CD4-positive, alpha-beta T cell treated with Interleukin-2 at 100 ng/mL for 4 hours (primary cell): ENCODE measurements at places on chromosomes 1 and 21.

GRCh38 chr1:6438047-6438525 is 13.5 kb downstream of the ESPN start:
- DNase-seq, result peak; percentile 77

DNA sequence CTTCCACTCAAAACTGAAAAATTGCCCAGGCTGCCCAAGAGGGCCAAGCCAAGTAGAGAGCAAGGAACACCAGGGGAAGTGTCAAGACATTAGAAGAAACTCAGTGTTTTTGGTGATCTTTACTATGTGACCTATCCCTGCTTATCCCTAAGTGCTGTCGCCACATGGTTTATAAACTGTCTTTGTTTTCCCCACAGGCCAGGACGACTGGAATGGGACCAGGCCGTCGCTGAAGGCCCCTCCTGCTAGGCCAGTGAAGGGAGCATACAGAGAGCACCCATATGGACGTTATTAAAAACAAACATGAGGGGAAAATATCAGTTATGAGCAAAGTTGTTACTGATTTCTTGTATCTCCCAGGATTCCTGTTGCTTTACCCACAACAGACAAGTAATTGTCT is 28.7 kb downstream of the KHDRBS1 start:
- no peak for DNase-seq

DNA sequence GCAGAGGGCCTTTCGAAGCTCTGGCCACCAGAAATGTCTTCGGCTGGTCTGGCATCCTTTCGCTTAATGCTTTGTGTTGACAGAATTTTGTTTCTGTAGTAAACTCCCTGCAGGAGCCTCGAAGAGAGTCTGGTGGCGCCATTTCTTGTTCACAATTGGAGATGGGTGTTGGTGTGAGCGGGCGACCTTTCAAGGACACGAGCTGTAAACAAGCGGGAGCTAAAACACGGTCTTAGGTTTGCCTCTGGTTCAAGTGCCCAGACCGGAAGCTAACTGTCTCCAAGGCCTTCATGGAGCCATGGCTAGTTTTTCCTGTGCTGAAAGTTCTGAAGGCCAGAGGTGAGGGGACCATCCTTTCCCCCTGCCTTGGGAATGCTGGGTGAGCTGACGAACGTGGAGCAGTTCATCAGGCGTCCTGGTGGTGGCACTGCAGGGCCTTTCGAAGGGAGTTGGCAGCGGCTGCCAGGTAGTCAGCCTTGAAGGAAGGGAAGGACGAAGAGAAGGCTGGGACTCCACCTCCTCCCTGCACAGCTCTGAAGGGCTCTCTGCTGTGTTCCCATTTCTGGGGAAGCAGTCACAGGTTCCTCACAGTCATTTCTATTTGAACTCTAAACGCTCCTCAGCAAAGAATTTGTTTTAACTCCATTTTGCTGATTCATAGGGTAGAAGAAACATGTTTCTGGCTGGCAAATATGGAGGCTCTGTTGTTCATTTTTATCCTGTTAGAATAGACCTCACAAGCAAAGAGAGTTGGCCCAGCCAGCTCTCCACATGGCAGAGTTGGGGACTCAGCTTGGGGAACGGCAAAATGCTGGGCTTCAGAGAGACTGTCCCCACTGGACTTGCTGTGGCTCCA is 35.2 kb downstream of the URB2 start:
- peak; percentile 66 for DNase-seq

DNA sequence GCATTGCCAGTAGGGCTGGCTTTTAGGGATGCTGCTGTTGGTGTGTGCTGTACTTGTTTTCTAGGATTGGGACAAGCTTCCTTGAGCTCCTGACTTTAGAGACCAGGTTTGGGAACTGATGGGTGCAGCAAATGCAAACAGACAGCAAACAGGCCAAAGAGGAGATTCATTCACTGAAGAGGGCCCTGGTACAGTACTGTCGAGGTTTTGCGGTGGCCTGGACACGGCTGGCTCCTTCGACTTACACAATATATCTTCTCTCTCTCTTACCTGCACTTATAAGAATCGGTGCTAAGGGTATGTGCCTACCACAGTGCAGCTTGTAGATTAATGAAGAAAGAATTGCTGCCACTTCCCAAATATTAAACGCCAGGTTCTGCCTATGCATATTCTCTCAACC is 44.6 kb downstream of the ATP1A1 start:
- DNase-seq, result no peak

- DNase-seq, result no peak
Observed at GRCh38 chr1:95396557-95396956, 162.5 kb downstream of the RWDD3 start.

DNA sequence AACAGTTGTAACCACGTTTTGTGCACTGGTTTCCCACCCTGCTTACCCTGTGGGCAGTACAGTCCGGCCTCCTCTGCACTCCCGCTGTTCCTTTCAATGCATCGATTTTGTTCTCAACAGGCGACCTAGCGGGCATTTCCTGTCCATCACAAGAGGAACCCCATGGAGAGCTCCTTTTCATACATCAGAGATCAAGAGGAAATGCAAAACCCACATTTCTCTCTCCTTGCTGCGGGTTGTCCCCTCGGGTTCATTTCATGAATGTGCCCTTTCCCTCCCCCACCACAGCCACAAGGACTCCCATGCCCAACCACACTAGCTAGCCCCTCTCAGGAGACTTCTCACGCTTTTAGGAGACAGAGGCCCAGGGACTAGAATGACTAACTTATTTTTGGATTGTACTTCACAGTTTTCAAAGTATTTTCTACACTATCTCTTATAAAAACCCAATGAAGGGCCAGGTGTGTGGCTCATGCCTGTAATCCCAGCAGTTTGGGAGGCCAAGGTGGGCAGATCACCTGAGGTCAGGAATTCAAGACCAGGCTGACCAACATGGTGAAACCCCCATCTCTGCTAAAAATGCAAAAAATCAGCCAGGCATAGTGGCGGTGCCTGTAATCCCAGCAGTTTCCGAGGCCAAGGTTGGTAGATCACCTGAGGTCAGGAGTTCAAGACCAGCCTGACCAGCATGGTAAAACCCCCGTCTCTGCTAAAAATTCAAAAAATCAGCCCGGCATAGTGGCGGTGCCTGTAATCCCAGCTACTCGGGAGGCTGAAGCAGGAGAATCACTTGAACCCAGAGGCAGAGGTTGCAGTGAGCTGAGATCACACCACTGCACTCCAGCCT is 18.4 kb downstream of the ATP1A4 start:
- no peak for DNase-seq

- DNase-seq, result no peak
Observed at GRCh38 chr1:18134324-18135046, 26.9 kb downstream of the IGSF21 start.

GRCh38 chr1:203625628-203626019 is 1.0 kb upstream of the ATP2B4 start:
- peak; percentile 89 for DNase-seq

GRCh38 chr1:198273748-198274295 is 117.0 kb downstream of the NEK7 start:
- DNase-seq, result no peak

- DNase-seq, result no peak
Observed at GRCh38 chr1:45772971-45773370, 22.5 kb upstream of the IPP start.

DNA sequence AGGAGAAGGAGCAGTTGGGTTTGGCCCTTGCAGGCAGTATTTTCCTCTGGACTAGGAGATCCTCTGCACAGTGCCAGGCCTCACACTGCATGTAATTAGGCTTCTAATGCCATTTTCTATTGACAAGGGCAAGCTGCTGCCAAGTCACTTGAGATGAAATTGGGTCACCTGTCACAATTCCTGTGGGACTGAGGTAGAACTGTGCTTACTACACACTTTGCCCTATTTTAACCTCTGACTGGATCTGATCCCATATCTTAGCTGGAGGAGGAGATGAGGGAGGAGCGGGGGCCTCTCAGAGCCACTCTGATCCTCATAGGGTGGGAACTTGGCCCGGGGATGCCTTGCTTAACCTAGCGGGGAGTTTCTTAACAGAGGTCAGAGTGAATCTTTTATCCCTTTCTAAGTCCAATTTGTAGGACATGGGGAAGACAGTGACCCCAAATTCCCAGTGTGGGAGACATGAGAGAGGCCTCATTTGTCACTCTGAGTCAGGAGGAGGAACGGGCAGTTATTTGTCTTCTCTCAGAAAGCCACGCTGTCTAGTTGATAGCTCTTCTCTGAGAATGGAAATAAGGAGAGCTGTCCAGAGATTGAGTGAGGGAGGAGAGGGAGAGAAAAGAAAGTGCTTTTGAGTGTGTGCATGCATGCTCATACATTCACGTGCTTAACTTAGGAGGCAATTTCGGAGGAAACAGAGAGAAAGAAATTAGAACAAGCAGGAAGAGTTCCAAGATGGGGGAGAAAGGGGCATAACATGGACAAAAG is 121.3 kb downstream of the CACNA1E start:
- DNase-seq, result no peak

DNA sequence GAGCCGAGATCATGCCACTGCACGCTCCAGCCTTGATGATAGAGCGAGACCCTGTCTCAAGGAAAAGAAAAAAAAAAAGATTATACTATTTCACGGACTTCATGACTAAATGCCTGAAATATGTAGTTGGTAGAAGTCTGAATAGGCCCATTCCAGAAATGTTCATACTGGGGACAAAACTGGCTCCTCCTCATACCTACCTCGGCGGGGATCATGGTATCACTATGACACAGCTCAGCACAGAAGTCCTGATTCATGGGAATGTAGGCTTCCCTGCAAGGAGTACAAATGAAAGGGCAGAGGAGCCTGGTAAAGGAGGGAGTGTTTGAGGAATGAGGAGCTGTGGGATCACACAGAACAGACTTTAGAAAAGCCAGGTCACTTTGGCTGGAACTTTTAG is 5.0 kb downstream of the SPATA46 start:
- DNase-seq, result no peak

GRCh38 chr1:36342426-36343185 is 19.2 kb upstream of the EVA1B start:
- DNase-seq, result peak; percentile 60

DNA sequence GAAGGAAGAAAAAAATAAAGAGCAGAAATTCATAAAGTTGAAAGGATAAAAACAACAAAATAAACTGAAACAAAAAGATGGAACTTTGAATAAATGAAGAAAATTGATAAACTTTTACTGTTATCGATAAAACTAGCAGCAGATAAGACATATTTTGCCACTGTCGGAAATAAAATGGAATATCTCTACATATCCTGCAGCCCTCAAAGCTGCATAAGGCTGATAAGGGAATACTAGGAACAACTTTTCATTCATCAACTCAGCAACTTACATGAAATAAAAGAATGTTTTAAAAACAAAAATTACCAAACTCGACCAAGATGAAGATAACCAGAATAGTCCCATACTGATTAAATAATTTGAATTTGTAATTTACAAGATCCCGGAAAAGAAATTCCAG is 48.0 kb upstream of the GRIK1 start:
- DNase-seq, result no peak

DNA sequence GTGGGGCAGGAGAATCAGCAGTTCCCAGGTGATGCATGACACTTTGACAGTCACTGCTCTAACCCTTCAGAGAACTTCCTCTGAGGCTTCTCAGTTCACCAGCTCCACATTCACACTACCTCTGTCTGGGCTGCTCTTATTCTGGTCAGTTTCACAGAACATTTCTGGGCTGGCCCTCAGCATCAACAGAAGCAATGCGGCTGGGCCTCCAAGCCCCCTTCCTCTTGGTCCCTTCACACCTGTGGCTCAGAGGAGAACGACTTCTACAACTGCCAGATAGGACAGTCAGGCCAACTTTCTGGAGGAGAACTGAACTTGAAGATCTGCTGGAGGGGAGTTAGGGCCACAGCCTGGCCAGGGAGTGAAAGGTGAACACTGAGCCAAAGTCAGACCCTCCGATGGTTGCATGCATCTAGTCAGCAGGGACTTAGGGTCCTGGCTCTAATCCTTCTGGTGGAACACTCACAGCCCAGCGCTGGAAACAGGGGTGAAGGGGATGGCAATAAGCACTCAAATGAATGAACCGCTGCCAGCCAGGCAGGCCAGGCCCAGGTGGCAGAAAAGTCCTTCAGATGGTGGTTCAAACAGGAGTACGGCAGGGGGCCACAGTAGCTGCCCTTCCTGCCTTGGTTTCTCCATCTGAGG is 274.1 kb downstream of the FOXD2 start:
- DNase-seq, result no peak

- no peak for DNase-seq
Observed at GRCh38 chr1:38612951-38613350, 246.6 kb downstream of the RRAGC start.

DNA sequence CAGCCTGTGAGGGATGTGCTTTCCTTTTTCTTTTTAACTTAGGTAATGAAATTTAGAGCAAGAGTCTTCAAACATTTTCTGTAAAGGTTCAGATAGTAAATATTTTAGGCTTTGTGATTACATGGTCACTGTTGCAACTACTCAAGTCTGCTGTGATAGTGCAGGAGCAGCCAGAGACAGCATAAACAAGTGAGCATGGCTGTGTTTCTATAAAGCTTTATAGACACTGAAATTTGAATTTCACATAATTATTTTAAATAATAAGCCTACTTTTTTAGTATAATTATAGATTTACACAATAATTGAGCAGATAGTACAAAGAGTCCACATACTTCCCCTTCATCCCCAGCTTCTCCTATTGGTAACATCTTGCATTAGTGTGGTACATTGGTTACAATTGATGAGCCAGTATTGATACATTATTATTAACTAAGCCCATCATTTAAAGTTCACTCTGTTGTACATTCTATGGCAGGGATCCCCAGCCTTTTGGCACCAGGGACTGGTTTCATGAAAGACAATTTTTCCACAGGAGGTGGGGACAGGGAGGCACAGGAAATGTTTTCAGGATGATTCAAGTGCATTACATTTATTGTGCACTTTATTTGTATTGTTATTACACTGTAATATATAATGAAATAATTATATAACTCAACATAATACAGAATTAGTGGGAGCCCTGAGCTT is 3.0 kb downstream of the ATF6 start:
- no peak for DNase-seq

GRCh38 chr1:41382480-41383090 is 21.4 kb downstream of the FOXO6 start:
- no peak for DNase-seq

DNA sequence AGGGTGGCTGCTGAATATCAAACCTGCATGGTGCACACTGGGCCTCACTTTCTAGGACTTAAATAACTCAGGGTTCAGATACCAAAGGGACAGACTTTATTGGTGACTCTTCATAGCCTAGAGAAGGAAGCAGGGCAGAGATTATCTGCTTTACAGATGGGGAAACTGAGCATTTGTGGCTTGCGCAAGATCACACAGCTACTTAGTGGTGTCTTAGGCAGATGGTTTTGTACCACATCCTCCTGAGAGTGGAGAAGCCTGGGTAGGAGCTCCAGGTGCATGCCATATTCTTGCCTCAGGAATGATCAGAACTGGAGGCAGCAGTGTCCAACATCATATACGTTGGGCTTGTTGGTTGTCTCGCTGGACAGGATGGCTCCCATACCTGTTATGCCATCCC is 6.8 kb upstream of the DPH2 start:
- DNase-seq, result no peak
